A172 (cell line): ENCODE measurements at places on chromosomes 4 and X.
A peak's percentile ranks its signal among the peaks of the same experiment; 100 is the strongest.

DNA sequence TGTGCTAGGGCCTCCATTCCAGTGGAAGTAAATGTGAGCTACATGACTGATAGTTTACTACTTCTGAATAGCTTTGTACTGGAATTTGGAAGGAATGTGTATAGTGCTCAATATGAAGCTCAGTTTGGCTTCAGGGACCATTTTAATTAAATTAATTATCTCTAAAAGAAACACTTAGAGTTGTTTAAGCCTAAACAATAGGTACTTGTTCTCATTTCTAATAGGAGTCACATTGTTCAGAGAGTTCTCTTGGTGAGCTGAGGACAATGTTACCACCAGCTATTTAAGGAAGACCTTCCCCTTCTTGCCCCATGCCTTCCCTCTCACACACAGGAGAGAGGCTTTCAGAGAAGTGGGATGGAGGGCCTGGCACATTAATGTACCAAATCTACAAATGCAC lies 78.3 kb downstream of the CHIC2 start:
- DNase-seq: no peak

GRCh38 chrX:56066016-56066415 lies 166.1 kb upstream of the KLF8 start:
- DNase-seq: no peak

GRCh38 chr4:28787947-28788346 lies 1927.3 kb downstream of the STIM2 start:
- no peak for DNase-seq

DNA sequence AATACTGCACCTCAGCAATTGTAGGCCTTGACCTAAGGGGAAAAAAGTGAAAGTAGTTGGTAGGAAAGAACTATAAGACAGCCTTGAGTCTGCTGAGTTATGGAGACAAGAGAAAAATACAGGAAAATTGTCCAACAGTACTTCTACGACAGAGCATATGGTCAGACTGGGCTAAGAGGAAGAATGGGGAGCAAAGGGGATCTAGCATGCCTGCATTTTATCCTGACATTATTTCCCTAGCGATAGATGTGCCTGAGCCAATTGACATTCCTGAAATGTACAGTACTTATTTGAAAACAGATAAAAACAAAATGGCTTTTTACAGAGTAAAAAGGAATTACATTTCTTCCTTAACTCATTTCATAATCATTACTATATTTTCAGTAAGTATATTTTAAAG lies 22.2 kb downstream of the GUCY1A1 start:
- DNase-seq: no peak

DNA sequence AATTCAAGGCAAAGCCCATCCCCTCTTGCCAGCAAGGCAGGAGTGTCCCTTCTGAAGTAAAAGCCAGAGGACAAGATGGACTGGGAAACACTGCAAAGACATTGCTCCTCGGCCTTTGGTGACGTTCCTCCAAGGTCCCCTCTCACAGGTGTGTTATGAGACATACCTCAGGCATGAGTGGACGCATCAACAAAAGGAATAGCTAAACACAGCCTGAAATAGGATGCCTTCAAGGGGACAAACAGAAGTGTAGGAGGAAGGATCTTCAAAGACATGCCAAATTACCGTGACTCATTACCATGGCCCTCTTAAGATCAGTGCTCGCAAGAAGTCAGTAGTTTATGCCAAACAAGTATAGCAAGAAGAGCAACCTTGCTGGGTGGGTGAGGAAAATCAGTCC lies 6.0 kb upstream of the IDS start:
- no peak for DNase-seq

DNA sequence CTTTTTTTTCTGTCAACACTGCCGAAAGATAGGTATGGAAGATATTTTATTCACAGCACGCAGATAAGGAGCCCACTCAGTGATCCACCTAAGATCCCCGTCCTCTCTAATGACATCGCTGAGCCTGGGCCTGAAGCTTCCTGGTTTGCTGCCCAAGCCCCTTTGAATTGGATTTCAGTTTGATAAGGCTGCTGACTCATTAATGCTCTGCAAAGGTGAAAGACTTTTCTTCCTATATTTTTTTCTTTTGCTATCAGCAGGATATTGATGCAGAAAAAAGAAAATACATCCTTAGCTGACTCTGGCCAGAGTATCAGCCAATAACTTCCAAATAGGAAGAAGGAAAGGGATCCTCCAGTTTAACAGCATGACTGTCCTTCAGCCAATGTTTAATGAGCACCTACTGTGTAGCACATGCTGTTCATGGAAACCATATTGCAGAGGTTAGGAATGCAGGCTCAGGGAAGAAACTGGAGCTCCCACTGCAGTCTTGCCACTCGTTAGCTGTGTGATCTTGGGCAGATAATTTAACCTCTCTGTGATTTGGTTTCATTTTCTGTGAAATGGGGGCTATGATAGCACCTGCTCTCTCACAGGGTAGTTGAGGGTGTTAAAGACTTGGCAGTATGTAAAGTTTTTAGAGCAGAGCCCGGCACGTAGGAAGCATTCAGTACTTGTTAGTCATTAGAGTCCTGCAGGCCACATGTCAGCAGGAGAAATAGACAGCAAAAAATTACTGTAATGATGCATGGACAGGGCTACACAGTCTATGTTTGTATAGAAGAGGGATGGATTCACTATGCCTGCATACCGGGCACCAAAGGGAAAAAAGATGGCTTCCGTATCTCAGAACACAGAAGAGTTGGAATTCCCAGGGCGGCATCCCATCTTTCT lies 39.3 kb downstream of the EVC start:
- DNase-seq: peak; percentile 34

- DNase-seq: no peak
These were observed 621 bp upstream of the SUV39H1 start for GRCh38 chrX:48695925-48696300.

DNA sequence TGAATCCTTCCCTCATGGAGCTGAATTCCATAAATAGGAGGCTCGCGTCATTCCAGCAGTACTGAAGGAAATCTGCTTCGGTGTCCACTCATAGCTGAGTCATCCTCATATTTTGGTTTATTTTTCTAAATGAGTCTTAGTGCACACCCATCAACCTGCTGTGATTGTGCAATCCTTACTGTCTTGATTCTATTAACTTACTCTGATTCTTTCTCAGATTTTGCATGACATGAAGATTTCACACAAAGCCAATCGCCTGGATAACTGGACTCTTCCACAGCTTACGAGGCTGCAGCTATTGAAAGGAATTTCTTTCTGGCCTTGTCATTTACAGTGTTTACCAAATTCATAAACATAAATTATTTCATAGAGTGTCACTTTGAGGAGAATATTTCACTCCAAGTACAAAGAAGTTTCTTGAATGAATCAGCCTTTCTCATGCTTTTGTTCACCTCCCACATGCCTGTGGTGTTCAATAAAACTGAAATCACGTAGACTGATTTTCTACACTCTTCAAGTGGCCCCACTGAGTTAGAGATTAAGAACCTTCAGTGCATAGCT lies 207.6 kb upstream of the SLITRK2 start:
- peak; percentile 93 for DNase-seq

DNA sequence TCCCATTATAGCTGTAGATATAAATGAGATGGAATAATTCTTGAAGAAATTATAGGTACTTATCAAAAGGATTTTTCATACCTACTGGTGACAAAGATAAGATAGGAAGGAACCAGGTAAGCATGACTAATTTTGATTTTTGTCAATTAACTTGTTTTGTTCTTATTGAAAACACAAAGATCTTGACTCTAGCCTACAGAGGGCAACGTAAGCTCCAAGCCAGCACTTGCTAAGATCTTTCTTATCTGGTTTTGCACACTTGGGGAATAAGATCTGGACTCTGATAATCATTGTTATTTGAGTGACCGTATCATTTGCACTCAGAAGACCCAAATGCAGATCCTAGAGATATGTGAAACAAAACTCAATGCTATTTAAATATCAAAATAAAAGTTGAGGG lies 223.4 kb downstream of the VEGFC start:
- no peak for DNase-seq

DNA sequence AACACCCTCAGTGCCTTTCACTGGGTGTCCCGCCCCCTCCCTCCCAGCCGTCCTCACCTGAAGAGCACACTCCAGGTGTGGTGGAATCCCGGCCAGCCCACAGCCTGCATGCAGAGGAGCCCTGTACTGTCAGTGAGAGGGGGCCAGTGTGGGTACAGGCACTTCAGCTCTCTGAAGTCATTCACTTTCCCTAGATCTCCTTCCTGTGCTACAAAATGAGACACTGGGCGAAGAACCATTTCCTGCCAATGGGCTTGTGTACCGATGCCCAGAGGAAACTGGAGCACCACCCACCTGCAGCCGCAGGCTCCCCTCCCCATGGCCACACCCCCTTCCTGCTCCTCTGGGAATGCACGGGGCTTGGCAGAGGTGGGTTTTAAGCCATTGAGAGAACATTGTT lies 73.9 kb upstream of the C4orf50 start:
- no peak for DNase-seq

GRCh38 chrX:16612257-16612897 lies 37.6 kb upstream of the S100G start:
- DNase-seq: no peak

GRCh38 chr4:6692806-6693205 lies 872 bp upstream of the S100P start:
- no peak for DNase-seq

- no peak for DNase-seq
These were observed 31.7 kb downstream of the ZNF275 start for GRCh38 chrX:153365670-153366069.

DNA sequence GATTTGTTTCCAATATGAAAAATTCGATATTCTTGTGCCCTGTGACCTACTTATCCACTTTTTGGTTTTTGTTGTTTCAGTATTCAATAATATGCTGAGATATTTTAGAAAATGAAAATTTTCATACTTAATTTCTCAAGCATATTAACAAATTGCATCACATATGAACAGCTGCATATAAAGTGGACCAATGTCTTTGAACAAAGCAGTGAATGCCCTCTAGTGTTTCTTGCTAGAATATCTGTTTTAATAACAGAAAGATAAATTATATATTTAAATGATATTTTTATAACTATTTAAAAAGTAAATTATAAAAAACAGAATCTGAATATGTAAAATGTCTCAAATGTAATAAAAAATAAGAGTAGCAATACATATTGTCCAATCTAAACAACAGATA lies 31.7 kb upstream of the INTU start:
- DNase-seq: no peak

DNA sequence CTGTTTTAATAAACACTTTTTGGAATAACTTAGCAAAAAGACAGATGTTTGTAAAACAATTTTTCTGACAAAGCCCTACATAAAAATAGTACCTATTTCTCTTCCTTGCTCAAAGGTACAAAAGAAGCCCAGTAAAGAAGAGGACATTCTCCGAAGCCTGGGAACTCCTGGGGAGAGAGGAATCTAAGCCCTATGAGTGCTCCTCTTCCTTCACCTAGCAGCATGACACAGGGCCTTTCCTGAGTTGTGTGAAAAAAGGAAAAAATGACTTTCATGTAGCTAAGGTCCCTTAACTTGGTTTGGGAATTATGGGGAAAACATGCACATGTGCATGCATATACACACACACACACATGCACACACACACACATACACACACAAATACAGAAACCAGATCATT lies 586.9 kb downstream of the TMA16 start:
- no peak for DNase-seq

DNA sequence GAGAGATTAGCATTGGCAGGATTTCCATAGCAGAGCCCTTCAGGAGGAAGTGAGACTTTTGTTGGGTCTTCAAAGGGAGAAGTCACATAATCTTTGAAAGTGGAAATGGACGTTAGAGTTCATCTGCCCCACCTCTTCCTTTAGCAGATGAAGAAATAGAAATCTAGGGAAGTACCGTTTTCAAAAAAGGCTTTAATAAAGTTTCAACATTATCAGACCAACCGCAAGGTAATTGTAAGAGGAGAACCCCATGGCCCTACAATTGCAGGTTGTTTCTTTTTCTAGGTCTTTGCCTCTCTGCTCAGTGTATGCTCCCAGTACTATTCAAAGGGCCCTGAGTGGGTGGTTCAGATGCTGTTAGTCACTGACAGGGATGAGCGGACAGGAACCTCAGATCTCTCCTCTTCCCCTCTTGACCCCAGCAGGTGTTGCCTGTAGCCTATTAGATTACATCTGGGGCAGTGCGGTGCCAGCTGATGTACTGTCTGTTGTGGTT lies 48.6 kb upstream of the AP1S2 start:
- no peak for DNase-seq
